ENCODE measurements at places on chromosomes 11 and 22.

- no peak for DNase-seq
Measured at GRCh38 chr11:124625504-124626168, 3.0 kb downstream of the TBRG1 start.

DNA sequence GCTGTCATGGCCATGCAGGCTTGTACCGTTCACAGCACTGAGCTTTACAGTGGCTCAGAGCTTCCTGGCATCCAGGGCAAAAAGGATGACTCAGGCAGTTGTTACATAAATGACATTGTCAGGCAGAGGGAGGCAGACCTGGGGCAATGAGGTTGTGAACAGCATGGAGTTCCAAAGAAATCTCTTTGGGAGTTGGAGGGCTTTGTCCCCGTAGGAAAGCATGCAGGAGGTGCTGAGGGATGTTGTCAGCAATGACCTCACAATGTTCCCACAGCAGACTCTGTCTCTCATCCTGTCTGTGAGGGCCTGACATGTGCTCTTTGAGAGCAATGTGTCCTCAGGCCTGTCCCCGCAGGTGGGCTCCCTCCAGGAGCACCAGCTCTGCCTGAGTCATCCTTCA is 25.9 kb upstream of the PDE2A start:
- DNase-seq = no peak

DNA sequence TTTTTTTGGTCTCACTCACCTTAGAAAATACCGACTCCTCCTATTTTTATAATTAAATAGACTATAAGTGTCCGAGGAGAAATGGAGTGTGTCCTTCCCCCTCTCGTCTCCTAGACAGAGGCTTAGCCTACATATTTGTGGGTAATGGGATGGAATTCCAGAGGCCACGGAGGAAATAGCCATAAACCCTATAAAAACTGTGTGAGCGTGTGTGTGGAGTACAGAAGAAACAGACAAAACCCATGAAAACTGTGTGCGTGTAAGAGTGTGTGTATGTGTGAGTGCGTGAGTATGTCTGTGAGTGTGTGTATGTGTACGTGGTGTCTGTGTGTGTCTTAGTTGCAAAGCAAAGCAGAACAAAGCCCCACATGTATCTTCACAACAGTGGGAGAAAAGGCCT is 883.5 kb downstream of the OPCML start:
- no peak for DNase-seq

DNA sequence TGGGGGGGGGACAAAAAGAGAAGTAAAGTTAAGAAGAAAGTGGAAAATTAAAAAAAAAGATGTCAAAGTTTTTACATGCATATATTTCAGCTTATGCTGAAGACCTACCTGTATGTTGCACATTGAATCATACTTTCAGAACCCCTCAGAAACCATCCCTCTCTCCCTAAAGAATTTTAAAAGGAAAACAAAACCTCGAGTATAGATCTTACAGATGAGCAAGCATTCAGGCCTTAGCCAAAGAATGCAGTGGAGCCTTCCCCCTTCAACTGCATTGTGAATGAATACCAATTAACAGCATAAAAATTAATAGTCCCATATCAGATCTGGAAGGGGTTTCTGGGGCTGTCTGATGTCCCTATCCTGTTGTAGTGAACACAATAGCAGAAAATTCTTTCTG is 16.3 kb downstream of the KDELR3 start:
- DNase-seq = no peak

GRCh38 chr11:102914238-102915043 is 39.7 kb upstream of the MMP12 start:
- no peak for DNase-seq

DNA sequence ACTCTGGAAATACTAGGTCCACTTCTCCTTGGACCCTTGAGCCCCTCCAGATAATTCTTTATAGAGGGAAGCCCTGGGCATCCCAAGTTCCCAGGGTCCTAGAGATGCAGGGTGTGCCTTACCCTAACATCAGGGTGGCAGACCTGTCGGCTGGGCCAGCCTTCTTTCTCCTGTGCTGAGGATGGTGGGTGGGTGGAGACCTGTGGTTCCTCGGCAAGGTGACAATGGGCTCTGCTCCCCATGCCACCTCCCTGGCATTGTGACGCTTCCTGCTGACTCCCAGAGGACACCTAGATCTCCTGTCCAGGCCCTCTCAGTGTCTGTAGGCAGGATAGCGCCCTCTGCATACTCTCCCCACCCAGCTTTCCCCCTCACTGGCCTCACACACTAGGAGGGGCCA is 3.8 kb upstream of the DERL3 start:
- DNase-seq = no peak

- DNase-seq = no peak
Measured at GRCh38 chr11:62538470-62539237, 8.0 kb downstream of the AHNAK start.

DNA sequence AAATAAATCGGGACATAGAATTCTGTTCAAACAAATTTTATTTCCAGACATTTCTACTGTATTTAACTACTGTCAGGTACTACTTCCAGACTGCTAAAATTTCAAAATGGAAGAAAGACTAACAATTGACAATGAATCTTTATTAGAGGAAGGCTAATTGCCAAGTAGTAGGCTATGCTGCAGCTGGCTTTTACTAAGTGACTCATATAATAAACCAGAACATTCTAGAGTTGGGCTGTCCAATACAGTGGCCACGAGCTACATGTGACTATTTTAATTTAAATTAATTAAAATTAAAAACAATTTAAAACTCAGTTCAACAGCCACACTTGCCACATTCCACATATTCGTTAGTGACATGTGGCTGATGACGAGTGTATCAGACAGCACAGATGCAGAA is 27.6 kb downstream of the CHKA start:
- no peak for DNase-seq

- DNase-seq = no peak
Measured at GRCh38 chr11:27869701-27870100, 169.4 kb upstream of the BDNF start.

GRCh38 chr11:22079133-22079872 is 113.6 kb upstream of the ANO5 start:
- no peak for DNase-seq

DNA sequence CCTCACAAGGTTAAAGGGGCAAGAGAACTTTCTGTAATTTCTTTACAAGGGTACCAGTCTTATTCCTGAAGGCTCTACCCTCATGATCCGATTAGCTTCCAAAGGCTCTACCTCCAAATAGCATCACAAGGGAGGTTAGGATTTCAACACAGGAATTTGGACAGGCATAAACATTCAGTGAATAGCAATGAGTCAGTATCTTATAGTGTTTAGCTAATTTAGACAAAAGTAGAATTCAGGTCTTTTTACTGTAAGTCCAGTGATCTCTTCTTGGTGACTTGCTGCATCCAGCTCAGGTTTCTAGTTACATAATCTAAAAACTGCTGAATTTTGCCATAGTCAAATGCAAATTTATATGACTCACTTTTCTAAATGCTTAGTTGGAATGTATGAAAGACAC is 1995.6 kb upstream of the RAG2 start:
- DNase-seq = no peak

GRCh38 chr11:34929794-34930763 is 13.7 kb downstream of the PDHX start:
- DNase-seq = no peak

DNA sequence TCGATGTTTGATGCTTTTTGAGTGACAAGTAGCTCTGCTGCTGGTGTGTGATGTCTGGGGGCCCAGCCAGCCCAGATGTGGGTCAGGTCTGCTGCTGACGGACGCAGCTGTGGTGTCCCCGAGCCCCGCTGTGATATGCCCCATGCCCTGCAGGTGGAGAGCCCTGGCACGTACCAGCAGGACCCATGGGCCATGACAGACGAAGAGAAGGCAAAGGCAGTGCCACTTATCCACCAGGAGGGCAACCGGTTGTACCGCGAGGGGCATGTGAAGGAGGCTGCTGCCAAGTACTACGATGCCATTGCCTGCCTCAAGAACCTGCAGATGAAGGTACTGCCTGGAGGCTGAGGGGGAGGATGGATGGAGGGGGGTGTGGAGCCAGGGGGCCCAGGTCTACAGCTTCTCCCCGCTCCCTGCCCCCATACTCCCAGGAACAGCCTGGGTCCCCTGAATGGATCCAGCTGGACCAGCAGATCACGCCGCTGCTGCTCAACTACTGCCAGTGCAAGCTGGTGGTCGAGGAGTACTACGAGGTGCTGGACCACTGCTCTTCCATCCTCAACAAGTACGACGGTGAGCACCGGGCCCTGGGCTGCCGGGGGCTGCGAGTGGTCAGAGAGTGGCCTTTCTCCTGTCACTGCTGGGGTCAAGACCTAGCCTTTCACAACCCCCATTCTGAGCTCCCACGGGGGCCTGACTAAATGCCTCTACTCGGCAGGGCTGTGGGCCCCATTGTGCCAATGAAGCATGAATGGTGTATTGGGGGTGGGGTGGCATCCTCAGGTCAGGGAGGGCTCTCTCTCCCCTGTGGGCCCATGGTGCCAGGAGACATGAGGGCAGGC is 7.3 kb downstream of the AIP start:
- no peak for DNase-seq

- DNase-seq = no peak
Measured at GRCh38 chr22:27215871-27216270, 558.5 kb downstream of the MIAT start.

DNA sequence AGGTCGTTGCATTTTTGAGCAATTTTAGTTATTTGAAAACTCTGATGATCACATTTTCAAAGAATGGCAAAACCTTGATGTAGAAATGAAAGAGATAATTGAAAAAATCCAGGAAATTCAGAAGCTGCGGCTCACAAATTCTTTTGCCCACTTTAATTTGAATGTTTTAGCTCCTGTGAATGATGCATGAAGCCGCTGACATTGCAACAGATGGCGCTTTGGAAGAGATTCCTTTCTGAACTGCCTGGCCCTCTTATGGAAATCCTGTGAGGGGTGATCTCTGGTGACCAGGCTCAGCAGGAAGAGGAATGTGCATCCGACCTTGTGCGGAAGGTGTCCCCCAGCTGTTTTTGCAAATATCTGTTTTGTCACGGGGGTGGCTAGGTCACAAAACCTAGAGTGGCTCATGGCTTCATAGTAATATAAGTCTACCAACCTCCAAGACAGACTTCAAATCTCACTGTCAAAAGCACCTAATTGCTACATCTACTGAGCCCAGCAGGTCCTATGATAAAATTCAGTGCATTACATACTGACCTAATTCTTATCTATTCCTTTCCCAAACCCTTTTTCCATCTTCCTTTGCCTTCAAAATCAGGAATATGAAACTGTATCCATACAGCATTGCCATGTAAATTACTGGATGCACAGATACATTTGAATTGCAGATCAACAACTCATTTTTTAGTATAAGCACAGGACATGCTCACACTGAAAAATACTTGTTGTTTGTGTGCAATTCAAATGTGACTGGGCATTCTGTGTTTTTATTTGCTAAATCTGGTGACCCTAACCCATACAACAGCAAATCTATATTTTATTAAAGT is 412.7 kb downstream of the ETS1 start:
- no peak for DNase-seq

DNA sequence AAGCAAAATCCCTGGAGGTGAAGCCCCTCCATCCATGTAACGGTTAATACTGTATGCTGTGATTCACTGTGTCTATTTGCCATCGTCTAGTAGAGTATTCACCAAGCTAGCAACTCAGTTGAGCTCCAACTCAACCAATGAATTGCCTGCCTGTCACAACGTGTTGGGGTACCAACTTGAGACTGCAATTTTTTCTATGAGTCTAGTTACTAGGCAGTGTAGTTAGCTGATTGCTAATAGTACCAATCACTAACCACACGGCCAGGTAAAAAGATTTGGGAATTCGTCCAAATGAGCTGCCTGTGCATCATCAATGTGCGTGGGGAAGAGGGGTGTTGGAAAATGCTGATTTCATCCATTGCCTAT is 1.0 kb upstream of the BTG4 start:
- DNase-seq = no peak

DNA sequence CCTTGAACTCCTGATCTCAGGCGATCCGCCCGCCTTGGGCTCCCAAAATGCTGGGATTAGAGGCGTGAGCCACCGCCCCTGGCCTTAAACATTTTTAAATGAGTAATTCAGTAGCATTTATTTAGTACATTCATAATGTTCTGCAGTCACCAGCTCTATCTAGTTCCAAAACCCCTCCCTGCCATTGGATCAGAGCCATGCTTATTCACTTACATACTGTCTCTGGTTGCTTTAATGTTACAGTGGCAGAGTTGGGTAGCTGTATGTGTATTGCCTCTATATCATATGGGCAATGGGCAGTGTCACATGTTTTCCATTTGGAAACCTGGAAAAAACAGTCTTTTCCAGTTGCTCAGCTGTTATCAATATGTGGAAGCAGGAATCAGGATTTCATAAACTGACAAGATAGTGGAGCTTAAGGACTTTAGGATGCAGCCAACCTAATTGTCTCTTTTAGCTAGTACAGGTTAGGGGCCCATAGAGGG is 10.5 kb downstream of the COA4 start:
- no peak for DNase-seq

DNA sequence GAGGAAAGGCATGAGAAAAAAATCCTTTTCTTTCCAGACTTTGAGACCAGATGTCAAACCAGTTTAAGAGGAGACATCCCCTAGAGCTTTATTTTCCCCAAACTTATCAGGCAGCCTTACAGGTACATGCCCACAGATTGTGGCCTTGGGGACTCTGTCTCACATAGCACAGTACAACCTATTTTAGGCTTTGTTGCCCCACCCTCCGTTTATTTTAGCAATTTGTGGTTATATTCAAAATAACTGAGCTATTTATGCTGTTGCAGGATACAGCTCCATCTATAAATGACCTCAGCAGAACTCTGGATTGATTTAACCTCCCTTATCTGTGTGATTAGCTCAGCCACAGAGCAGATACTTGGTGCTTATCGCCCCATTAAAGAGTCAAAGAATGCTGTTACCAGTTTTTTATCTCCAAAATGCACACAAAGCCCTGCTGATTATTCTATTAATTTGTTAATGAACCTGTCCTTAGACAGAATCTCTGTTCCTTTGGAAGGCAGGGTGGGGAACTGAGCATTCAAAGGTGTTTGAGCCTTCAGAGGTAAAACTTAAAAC is 525.2 kb downstream of the OPCML start:
- DNase-seq = no peak

DNA sequence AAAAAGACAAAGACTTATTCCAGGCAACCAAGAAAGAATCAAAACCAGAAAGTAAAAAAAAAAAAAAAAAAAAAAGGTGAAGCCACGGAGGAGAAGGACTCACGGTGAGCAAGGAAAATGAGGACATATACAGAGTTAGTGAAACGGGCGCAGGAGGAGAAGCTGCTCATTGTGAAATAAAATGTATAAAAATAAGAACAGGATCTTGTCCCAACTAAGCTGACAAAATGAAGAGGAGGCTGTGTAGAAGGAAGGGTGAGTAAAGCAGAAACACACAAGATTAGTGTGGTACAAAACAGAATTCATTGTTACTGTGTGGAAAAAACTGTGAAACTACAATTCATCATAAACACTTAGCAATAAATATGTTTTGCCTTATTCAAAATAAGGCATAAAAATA is 7.6 kb downstream of the IL17REL start:
- DNase-seq = no peak

GRCh38 chr22:17205432-17205831 is 13.8 kb downstream of the ADA2 start:
- no peak for DNase-seq

- no peak for DNase-seq
Measured at GRCh38 chr22:32317524-32317923, 40.1 kb upstream of the RFPL3 start.

Data from CD4-positive, alpha-beta T cell treated with Interleukin-4 for 4 hours (primary cell).